Spleen (tissue), 13 donors: ENCODE measurements at places on chromosomes 13 and 19.

GRCh38 chr19:18225355-18225701 is 910 bp downstream of the PDE4C start:
- no peak for DNase-seq

DNA sequence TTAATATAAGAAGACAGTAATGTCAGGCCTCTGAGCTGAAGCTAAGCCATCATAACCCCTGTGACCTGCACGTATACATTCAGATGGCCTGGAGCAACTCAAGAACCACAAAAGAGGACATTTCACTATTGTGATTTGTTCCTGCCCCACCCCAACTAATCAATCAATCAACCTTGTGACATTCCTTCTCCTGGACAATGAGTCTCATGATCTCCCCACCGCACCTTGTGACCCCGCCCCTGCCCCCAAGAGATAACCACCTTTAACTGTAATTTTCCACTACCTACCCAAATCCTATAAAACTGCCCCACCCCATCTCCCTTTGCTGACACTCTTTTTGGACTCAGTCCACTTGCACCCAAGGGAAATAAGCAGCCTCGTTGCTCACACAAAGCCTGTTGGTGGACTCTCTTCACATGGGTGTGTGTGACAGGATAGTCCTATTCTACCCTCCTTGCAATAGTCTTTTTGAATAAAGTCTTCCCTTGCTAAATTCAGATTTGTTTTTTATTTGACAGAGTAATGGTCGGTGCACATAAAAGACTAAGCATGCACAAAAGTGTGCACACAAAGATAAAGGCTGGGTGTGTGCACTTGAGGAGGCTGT is 14.0 kb downstream of the CD70 start:
- no peak for DNase-seq

GRCh38 chr19:38836159-38836982 is 4.8 kb upstream of the ECH1 start:
- DNase-seq, result peak; percentile 30

GRCh38 chr19:988510-988909 is 4.4 kb downstream of the WDR18 start:
- DNase-seq, result no peak

GRCh38 chr19:58538257-58539168 is 5.4 kb upstream of the TRIM28 start:
- DNase-seq, result no peak

DNA sequence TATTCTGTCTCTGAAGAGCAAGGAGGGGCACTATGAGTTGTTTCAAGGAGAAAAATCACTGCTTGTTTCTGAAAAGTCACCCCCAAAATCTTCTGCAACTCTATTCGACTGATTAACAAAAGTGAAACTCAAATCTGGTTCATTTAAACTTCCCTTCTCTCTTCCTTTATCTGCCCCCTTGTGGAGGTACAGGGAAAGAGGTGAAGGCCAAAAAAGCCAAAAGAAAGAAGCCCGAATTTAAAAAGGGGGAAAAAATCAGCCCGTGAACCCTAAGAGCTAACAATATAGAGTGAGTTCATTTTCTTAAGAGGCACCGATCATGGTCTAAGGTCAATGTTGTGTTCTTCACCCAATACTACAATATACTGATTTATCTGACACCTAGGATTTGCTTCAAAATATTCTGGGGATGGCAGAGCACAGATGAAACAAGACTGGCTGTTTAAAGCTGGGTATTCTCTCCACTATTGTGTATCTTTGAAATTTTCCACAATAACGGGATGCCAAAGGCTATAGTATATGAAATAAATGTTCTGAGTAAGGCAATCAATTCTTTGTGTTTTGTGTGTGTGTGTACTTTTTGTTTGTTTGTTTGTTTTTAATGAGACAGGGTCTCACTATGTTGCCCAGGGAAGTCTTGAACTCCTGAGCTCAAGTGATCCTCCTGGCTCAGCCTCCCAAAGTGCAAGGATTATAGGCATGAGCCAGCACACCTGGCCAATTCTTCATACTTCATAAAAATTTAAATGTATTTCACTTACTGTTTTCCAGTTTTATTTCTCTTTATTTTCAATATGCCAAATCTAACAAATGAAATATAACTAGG is 55.0 kb upstream of the EEF1AKMT1 start:
- DNase-seq, result no peak

GRCh38 chr19:485583-486236 is 10.6 kb upstream of the MADCAM1 start:
- no peak for DNase-seq

DNA sequence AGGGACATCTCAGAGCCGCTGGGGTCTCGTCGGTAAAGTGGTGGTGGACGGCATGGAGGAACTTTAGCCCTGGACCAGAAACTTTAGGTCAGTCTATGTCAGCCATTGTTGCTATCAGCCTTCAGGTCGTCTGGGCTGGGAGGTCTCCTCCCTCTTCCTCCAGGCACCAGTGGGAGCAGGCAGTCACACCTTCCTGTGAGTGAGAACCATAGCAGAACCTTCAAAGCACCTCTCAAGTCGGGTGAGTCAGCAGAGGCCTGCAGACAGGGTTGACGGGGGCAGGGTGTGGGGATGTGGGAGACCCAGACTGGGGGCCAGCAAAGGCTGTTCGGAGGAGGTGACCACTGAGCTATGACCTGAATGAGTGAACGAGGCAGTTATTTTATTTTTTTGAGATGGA is 15.4 kb upstream of the SBNO2 start:
- no peak for DNase-seq

DNA sequence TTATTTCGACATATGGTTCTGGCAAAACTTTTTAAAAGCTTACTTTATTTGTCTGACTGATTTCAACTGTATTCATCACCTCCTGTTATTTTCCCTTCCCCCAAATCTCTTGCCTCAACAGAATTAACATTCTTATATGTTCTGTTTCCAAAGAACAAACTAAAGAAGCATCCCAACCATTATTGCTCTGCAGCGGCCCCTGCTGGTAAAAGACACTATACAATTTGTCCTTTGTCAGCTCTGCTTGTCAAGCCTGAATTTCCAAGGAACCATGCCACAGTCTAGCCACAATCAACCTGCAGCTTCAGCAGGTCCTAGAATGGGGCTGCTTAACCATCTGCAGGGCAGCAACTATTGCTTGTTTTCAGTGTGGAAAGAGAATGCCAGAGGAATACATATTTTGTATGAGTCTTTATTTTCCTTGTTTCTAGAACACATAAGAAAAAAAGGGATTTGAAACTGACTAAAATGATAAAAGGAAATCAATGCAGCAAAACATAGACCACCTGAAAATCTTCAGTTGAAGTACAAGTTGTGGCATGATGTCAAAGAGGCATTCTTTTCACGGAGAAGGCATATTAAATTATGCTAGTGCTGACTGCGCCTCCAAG is 845.3 kb downstream of the DIAPH3 start:
- DNase-seq, result no peak

GRCh38 chr13:100526318-100527000 is 62.1 kb downstream of the GGACT start:
- no peak for DNase-seq

DNA sequence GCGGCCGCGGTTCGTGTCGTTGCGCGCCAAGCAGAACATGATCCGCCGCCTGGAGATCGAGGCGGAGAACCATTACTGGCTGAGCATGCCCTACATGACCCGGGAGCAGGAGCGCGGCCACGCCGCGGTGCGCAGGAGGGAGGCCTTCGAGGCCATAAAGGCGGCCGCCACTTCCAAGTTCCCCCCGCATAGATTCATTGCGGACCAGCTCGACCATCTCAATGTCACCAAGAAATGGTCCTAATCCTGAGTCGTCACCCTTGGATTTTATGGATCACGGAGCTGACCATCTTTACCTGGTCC is 475 bp downstream of the MRPL57 start:
- no peak for DNase-seq

DNA sequence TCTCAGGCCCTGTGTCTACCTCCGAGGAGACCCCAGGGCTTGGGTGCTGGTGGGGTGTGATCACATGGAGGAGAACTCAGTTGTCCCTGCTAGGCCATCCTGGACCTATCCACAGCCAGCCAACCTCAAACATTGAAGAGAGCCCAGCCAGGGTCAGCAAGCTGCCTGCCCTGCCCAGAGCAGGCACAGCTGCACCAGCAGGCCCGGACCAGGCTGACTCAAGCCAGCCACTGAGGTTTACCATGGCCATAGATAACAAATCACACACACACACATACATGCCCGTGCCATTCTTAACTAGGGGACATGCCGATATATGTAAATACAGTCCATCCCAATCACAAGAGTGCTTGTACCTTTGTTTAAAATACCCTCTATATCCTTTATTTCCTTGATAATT is 8.1 kb downstream of the ARHGEF7 start:
- DNase-seq, result no peak

GRCh38 chr19:33950091-33950750 is 153.6 kb downstream of the KCTD15 start:
- no peak for DNase-seq

DNA sequence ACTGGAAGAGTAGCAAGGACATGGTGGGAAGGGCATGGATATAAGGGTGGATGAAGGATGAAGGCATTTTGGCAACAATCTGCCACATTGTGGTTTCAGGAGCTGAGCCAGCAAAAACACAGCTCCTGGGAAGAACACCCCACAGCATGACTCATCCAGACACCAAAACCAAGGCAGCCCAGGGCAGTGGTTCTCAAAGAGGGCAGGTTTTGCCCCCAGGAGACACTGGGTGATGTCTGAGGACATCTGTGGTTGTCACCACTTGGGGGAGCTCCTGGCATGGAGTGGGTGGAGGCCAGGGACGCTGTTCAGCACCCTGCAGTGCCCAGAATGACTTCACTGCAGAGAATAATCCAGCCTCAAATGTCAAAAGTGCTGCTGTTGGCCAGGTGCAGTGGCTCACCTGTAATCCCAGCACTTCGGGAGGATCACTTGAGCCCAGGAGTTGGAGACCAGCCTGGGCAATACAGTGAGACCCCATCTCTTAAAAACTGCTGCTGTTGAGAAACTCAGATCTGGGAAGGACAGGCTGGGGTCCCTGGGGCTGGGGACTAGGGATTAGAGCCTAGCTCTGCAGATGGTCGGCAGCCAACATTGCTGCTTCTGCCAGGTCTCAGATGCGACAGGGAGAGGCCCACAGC is 16.1 kb downstream of the ZFR2 start:
- DNase-seq, result no peak

GRCh38 chr19:36151144-36152018 is 866 bp downstream of the COX7A1 start:
- DNase-seq, result peak; percentile 81

GRCh38 chr19:461721-462551 is 1.1 kb upstream of the SHC2 start:
- no peak for DNase-seq

- DNase-seq, result no peak
Observed at GRCh38 chr19:36051236-36051635, 2.8 kb downstream of the THAP8 start.

DNA sequence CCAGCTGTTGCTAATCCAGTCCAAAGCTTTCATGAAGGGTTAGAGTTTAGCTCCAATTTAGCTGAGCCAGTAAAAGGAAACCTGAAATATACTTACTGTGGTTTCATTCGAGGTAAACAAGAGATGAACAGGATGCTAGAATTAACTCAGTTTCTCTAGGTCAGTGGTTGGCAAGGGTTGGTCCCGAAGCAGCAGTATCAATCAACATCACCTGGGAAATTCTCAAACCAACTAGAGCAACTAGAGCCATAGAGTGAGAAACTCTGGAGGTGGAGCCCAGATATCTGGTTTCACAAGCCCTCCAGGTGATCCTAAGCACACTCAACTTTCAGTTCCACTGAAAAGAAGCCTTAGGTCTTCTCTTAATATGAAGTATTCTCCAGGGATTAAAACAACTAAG is 376.7 kb downstream of the OXGR1 start:
- DNase-seq, result no peak

DNA sequence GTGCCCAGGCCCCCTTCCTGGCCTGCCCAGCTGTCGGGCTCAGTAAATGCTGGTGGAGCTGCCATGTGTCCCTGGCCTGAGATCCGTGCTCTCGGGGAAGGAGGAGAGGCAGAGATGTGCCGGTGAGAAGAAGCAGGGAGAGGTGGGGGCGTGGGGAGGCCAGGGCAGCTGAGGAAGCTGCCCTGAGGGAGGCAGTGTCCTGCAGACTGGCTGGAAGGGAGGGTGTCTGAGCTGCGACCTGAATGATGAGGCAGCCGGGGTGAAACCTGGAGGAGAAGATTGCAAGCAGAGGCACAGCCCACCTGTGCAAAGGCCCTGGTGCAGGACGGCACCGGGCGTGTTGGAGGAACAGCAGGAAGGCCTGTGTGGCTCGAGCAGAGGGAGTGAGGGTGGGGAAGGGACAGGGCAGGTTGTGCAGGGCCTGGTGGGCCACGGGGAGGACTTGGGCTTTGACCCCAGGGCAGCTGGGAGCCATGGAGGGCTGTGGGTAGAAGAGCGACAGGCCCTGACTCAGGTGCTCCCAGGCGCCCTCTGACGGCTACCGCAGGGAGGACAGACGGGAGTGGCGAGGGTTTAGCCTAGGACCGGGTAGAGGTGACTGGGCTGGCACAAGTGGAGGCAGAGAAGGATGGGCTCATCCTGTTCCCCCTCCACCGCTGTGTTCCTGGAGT is 14.0 kb upstream of the CELF5 start:
- peak; percentile 91 for DNase-seq

DNA sequence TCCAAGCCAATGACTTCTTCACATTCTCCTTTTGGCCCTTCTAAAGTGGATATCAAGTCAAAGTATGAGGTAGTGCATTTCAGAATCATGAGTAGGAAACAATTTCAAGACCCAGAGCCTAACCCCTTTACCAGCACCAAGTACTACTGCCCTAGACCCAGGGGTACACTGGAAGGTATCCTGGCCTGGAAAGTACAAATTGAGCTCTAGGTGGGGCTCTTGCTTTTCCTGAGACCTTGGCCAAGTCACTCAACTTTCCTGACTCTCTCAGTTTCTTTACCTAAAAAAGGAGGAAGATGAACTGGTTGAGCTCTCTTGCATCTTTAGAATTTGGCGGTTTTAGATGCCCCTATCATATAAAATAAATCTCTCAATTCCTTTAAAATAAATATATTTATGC is 204.7 kb downstream of the FGF14 start:
- no peak for DNase-seq

DNA sequence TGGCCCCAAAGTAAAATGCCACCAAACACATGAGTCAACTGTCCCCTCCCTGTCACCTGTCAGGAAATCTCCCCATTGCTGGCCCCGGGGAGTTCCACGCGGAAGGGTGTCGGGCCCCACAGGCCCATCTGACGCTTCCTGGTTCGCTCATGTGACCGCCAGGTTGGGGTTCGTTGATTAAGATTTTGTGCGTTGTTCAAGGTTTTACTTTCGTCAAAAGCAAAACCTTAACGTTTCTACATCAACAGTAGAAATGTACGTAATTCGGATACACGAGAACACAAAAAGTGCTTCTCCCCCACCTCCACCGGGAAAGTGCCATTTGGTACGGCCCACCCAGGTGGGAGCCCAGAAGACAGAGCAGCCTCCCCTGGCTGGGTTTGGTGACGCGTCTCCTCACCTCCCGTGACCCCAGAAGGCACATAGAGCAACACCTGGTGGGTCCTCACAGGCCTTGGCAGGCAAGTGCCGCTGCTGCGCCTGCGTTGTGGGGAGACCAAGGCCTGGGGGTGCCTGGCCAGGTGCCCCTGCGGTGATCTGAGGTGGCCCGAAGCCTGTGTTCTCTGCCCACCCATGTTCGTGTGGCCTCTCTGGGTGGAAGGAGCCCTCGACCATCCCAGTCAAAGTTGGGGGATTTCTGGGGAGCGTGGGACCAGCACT is 161.6 kb downstream of the KDM4B start:
- peak; percentile 90 for DNase-seq
